Fibroblast of villous mesenchyme (primary cell): ENCODE measurements at places on chromosomes 6 and 20.

- peak; percentile 90 for DNase-seq
Measured at GRCh38 chr20:34874094-34874654, 1.5 kb upstream of the GGT7 start.

DNA sequence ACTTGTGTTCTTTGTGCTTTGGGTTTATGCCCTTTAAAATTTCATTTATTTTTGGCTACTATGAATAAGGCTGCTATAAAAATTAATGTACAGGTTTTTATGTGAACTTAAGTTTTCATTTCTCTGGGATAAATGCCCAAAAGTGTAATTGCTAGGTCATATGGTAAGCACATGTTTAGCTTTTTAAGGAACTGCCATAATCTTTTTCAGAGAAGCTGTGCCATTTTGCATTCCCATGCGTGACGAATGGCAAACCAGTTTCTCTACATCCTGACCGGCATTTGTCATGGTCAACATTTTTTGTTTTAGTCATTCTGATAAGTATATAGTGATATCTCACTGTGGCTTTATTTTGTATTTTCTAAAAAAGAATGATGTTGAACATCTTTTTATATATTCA is 236.0 kb upstream of the SGK1 start:
- DNase-seq, result peak; percentile 81

- no peak for DNase-seq
Measured at GRCh38 chr20:19070681-19071445, 141.6 kb upstream of the SLC24A3 start.

DNA sequence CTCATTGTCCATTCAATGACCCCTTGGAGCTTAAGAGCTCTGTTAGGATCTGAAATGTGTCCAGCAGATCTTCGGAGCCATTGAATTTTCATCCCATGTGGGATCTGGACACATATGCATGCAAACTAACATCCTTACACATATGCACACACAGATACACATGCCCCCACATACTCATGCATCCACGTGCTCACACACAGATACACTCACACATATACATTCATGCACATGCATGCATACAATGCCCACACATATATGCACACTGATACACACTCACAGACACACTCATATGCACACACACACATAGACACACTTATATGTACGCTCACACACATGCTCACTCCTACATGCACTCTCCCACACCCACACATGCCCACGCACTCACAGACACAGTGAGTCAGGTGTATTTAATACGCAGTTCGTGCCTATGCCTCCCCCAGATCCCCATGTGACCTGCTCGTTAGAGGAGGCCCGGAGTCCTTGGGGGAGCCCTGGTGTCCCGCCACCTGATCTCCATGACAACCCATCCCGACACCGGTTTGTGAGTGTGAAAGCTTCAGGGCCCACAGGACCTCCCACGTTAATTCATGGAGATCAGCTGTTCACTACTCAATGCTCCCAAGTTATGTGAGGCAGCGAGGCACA is 121.9 kb upstream of the SULF2 start:
- no peak for DNase-seq

- DNase-seq, result peak; percentile 10
Measured at GRCh38 chr6:10510592-10511367, 10.4 kb upstream of the GCNT2 start.

- DNase-seq, result no peak
Measured at GRCh38 chr20:43442282-43442880, 15.3 kb upstream of the SRSF6 start.

DNA sequence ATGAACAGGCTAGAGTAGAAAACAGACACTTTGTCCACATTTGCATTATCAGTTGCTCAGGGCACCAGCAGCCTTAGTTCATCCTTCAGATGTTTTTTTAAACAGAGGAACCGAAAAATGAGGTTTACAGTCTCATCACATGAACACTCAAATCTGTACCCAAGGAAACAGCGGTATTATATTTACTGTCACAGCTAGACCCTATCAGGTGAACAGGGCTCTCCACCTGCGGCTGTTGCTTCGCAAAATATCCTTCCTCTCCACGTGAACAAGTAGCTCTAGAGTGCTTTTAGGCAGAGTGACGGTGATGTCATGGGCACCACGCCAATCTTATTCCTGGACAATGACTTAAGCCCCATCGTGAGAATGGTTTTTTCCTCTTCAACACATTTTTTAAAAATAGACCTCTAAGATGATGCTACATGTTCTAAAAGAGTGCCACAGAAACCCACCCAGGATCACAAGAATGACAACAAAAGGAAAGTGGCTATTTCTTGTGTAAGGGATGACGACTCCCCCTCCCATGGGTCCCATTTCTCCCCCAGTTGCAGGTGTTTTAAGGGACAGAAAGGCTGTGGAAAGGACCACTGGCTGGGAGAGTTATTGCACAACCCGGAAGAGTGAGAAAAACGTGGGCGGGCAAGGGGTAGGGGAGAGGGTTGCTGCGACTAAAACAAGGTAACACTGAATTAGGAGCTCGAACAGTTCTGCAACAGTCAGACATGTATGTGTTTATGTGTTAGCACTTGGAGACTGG is 77.7 kb downstream of the EFHC1 start:
- DNase-seq, result no peak

DNA sequence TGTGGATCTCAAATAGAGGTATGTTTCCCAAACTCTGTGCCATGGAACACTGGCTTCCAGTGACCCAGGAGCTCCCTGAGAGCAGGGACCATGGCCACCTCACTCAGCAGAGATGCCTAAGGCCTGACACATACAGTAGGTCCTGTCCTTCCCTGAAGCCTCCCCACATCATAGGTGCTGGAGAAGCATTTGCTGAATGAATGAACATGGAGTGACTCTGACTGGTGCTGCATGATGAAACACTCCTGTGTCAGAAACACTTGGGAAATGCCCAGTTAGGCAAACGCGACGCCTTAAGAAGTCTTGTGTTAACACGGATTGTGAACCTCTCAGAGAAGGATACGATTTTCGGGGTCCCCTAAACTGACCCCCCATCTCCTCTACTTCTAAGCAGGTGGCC is 14.3 kb downstream of the SLA2 start:
- no peak for DNase-seq

DNA sequence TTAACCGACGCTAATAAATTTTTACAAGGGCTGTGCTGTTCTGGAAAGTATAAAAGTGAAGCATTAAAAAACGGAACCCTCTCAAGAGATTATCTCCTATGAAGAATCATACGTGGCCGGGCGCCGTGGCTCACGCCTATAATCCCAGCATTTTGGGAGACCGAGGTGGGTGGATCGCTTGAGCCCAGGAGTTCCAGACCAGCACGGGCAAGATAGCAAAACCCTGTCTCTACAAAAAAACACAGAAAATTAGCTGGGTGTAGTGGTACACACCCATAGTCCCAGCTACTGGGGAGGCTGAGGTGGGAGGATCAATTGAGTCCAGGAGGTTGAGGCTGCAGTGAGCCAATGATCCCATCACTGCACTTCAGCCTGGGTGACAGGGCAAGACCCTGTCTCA is 83.4 kb downstream of the GMPR start:
- DNase-seq, result no peak

GRCh38 chr6:49787176-49787575 is at the start of gene PGK2:
Gene PGK2 (minus strand): TSS chr6:49787285. CDS start chr6:49787187, 98 bp downstream.
- no peak for DNase-seq

DNA sequence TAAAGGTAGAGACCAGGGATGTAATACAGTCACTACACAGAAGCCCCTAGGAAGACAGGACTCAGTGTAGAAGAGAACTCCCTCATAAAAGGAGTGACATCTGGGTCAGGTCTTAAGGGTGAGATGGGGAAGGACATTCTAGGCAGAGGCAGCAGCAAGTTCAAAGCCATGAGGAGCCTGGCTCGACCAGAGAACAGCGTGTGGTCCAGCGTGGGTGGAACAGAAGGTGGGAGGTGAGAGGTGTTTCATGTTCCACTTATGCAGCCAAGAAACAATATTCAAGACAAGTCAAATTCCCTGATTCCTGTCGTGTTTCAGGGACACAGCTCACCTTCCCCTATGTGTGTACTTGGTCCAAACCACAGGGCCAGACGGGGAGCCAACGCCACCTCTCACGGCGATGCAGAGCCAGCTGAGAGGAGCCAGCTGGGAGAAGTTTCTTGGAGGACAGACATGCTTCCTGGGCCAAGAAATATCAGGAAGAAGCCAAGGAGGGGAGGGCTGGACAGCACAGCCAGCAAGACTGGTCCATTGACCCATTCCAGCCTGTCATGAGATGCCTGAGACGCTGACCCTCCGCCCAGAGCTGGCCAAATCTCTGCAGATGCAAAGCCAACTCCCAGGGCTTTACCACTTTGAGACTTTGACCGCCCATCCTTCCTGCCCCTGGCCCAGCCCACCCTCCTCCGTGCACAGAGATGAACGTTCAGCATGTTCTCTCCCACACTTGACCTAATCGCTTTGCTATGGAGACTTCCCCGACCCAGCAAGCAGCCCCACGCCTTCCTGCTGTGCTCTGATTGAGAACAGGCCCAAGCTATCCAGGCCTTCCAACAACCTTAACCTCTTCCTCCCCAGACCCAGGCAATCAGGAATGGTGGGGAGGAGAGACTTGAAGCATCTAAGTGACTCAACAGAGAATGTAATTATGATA is 113.8 kb downstream of the PRND start:
- DNase-seq, result no peak

DNA sequence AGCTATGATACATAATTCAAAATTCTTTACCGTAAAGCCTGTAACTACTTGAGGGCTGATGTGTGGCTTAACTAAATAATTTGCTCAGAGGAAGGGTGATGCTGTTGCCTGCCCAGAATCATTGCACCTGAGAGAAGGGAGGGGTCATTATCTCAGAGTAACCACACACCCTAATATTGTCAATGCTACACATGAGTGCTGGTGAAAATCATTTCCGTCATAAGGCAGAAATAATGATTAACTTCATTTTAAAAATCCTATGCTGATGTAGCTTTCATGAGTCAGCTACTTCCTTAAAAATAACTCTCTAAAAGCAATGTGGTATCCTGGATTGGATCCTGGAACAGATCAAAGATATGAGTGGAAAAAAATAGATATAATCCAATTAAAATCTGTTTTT is 146.4 kb upstream of the FAM83B start:
- no peak for DNase-seq

GRCh38 chr6:73460056-73460455 is 1.5 kb upstream of the MTO1 start:
- no peak for DNase-seq

GRCh38 chr20:8583566-8584043 is 451.5 kb downstream of the PLCB1 start:
- peak; percentile 61 for DNase-seq

DNA sequence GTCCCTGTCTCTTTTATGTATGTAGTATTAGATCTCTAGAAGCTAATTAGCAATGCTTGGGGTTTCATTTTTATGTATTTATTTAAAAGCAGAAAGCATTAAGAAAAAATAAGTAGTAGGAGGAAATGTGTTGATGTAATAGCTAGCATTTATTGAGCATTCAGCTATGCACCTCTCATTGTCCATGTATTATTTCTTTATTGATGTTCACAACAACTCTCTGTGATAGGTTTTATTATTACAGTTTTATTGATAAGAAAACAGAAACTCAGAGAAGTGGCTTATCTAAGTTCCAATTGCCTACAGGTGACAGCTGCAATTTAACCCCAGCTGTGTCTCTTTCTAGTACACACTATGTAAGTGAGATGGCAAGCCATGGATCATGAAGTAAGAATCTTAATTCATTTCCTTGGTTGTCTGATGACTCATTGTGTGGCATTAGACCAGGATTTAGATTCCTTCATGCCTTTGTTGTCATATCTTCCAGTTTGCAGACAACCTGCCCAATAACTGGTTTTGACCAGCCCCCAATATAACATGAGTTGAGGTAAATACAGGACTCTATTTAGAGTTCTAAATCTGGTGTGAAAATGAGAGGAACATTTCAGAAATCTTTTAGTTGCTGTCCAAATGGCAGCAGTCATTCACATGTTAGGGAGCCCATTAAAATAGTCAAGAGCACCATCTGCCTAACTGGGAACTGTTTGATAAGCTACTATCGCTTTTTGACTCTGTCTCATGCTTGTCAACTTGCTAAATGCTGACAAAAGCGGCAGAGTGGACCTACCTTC is 170.8 kb upstream of the PHACTR1 start:
- peak; percentile 37 for DNase-seq

DNA sequence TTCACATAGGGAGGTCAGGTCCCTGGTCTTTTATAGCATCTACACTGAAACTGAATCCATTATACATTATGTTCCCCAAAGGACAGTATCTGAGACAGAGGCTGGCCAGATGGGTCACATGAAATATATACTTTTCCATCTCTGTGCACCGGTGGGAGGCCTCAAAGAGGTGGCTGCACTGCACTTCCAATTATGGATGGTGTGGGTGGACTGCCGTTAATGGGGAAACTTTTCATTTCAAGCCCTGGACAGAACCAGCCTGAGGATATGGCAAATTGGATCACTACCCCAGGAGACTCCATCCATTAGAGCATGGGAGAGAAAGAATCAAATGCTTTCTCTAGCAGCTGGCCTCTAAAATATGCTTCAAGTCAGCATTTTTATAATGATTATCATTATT is 280.5 kb upstream of the OPRM1 start:
- no peak for DNase-seq
